ENCODE measurements at places on chromosomes 4 and X.

DNA sequence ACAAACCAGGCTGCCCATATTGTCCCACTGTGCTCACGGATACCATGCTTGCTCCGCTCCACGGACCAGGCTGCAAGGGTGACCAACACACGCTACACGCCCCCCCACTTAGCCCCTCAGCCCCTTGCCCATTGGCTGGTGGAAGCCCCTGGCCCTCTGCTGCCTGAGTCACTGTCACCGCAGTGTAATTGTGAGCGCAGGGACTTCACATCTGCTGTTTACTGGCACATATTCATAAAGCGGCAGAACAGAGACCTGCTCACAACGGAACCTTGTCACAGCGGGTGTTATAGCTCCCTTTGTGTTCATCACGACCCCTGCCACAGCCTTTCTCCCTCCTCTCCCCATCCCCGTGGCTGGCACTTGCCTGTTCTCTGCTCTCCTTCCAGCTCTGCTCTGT, 83.7 kb downstream of the PSAPL1 start:
- H3K4me1 ChIP-seq = no peaks in the 10 kb centered on the region
- DNase-seq = no peak
- H3K36me3 ChIP-seq = no peaks in the 10 kb centered on the region
- no peak overlapping the region for H3K4me3 ChIP-seq
- no peak overlapping the region for H3K27ac ChIP-seq

- no peaks in the 10 kb centered on the region for H3K4me1 ChIP-seq
- DNase-seq = no peak
- no peaks in the 10 kb centered on the region for H3K27me3 ChIP-seq
- no peak overlapping the region for H3K4me3 ChIP-seq
- H3K36me3 ChIP-seq = no peaks in the 10 kb centered on the region
- H3K27ac ChIP-seq = no peak overlapping the region
Measured at GRCh38 chr4:114088481-114088880, 109.0 kb upstream of the ARSJ start.

DNA sequence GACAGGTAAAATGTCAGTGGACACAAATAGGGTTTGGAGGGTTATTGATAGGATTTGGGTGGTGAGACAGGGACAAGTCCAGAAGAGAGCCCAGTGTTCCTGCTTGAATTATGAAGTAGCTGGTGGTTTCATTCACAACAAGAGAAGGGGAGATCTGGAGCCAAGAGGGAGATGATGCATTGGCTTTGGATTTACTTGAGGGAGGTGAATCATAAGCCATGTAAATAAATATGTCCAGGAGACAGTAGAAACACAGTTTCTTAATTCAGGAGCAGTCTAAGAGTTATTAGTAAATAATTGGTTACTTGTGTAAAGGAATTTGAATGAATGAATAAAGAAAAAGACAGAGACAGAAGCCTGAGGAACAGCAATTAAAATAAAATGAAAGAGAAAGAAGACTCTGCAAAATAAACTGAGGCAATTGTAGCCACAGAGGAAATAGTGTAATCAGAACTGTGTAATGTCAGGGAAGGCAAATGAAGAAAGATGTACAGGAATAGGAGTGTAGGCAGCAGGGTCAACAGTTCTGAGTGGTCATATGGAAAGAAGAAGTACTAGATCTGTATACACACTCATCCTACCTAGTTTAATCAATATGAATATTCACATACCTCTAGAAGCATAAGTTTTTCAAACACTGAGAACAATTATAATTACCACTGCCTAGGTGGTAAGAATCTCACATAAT, 50.2 kb upstream of the CXCL8 start:
- no peaks in the 10 kb centered on the region for H3K36me3 ChIP-seq
- H3K27me3 ChIP-seq = no peaks in the 10 kb centered on the region
- no peak overlapping the region for H3K4me3 ChIP-seq
- H3K27ac ChIP-seq = no peak overlapping the region

DNA sequence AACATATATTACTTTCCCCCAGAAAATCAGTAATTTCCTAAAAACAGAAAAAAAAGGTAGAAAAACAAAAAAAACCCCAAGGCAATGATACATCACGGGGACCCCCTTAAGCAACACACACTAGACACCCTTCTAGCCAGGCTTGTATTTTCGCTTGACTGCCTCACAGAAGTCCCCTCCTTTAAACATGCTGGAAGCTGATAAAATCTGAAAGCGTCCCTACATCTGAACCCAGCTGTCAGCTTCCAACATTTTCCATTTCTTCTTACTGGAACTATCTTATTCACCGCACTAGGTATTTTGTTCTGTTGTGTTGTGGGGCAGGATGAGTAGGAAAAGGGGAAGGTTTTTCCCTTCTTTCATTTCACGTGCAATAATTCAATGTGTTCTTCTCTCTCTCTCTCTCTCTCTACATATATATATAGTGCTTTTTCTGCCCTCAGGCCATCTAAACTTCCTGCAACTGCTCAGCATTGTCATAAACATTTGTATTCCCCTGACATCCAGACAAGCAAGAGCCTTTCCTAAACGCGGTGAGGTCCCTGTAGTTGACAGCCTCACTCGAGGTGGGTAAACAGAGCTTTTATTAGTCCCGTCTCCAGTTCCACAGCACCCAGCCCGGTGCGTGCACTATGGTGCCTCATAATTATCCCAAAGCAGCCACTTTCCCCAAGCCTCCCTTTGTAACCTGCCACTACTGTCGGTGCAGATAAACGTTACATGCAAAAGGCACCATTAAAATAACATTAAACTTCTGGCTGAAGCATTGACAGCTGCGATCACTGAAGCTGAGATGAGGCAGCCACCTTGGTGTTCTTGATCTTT, 82.5 kb downstream of the GATB start:
- no peak overlapping the region for H3K4me3 ChIP-seq
- H3K4me1 ChIP-seq = no peaks in the 10 kb centered on the region
- no peaks in the 10 kb centered on the region for H3K27me3 ChIP-seq
- H3K27ac ChIP-seq = no peak overlapping the region
- H3K36me3 ChIP-seq = peaks cover 4% of the 10 kb centered on the region
- no peak for DNase-seq

- no peak for DNase-seq
- no peak overlapping the region for H3K4me3 ChIP-seq
- H3K36me3 ChIP-seq = no peaks in the 10 kb centered on the region
- no peak overlapping the region for H3K27ac ChIP-seq
Measured at GRCh38 chrX:142312591-142312990, 107.5 kb upstream of the MAGEC2 start.

- DNase-seq = no peak
- no peaks in the 10 kb centered on the region for H3K4me1 ChIP-seq
- H3K27ac ChIP-seq = no peak overlapping the region
- H3K27me3 ChIP-seq = no peaks in the 10 kb centered on the region
- H3K36me3 ChIP-seq = no peaks in the 10 kb centered on the region
- no peak overlapping the region for H3K4me3 ChIP-seq
Measured at GRCh38 chr4:74056858-74057562, 18.5 kb upstream of the CXCL3 start.

GRCh38 chr4:2132438-2132837, 73.3 kb downstream of the NAT8L start:
- H3K4me3 ChIP-seq = no peak overlapping the region
- peaks cover 11% of the 10 kb centered on the region for H3K4me1 ChIP-seq
- H3K27me3 ChIP-seq = no peaks in the 10 kb centered on the region
- H3K36me3 ChIP-seq = no peaks in the 10 kb centered on the region

GRCh38 chr4:142846108-142846728, at the start of gene INPP4B:
Gene INPP4B, minus strand, starts transcription at chr4:142846301.
- no peaks in the 10 kb centered on the region for H3K36me3 ChIP-seq
- H3K27ac ChIP-seq = no peak within 1 kb of the TSS
- H3K4me1 ChIP-seq = peaks cover 24% of the 10 kb centered on the region
- H3K27me3 ChIP-seq = peaks cover 4% of the 10 kb centered on the region
- peak; percentile 56 for DNase-seq

DNA sequence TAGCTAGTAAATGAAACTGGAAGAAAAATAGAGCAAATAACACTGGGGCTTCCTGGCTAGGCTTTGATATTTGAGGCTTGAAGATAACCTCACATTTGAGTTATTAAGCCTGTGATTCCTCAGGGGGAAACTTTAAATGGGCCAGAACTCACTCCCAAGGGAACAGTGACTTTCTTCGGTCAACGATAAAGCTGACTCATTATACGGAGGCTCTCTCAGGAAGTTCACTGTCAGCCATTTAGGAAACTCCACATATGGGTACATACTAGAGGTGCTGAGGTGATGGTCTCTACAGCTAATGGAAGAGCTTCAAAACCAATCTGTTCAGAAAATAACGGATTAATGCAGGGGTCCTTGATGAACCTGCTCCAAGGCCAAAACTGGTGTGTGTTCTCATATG, 120.8 kb downstream of the SH2D1A start:
- no peaks in the 10 kb centered on the region for H3K36me3 ChIP-seq
- no peak for DNase-seq
- no peak overlapping the region for H3K4me3 ChIP-seq
- no peak overlapping the region for H3K27ac ChIP-seq

DNA sequence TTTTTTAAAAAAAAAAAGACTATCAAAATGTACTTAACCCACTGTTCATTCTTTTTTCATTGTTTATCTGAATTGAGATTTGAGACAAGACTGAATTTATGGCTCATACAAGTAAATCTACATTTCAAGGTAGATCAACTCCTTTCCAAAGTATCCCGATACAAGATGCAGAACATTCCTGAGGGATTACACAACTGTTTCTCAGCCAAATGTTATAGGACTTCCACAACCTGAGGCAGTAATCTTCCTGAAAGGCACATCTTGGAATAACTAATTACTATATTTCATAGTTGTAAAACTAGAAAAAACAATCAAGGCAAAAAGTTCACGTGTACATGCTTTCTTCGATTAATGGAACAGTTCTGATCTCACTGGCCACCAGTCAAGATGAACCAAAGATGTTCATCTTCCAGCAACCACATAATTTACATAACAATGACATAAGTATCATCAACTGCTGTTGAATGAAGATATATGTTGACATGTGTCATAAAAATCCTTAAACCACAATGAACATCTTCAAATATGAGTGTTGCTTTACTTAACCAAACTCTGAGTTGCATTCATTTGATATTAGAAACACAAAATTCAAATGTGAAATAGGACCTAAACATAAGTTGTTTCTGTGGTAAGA, 225.2 kb upstream of the DKK2 start:
- no peaks in the 10 kb centered on the region for H3K27me3 ChIP-seq
- H3K4me1 ChIP-seq = no peaks in the 10 kb centered on the region
- no peak for DNase-seq

DNA sequence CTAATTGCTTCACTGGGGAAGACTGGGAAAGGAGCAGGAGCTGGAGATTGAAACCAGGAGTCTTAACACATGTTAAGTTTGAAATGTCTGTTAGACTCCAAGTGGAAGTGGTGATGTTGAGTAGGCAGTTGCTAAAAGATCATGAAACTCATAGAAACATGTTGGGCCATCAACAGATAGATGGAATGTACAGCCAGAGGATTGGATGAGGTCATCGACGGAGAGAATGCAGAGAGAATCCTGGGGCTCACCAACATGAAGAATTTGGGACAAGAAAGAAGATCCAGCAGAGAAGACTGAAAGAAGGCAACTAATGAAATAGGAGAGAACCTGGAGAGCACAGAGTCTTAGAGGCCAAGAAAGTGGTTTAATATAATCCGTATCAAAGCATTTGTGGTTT, 19.4 kb upstream of the TSPAN5 start:
- H3K4me3 ChIP-seq = no peak overlapping the region
- no peak overlapping the region for H3K27ac ChIP-seq
- no peak for DNase-seq
- H3K4me1 ChIP-seq = peaks cover 6% of the 10 kb centered on the region

GRCh38 chr4:81214144-81214880, 710 bp downstream of the PRKG2 start:
- no peak for DNase-seq
- H3K4me1 ChIP-seq = peaks cover 5% of the 10 kb centered on the region
- no peaks in the 10 kb centered on the region for H3K36me3 ChIP-seq
- peak overlapping the region; percentile 7 for H3K4me3 ChIP-seq

GRCh38 chr4:153115322-153116290, 88.6 kb upstream of the TRIM2 start:
- peaks cover 66% of the 10 kb centered on the region for H3K4me1 ChIP-seq
- peak overlapping the region; percentile 66 for H3K27ac ChIP-seq
- no peaks in the 10 kb centered on the region for H3K36me3 ChIP-seq
- peak overlapping the region; percentile 20 for H3K4me3 ChIP-seq
- DNase-seq = peak; percentile 76
- no peaks in the 10 kb centered on the region for H3K27me3 ChIP-seq

- H3K4me3 ChIP-seq = no peak overlapping the region
Measured at GRCh38 chrX:4314586-4314985, 601.1 kb upstream of the PRKX start.

GRCh38 chrX:140440876-140441275, 64.0 kb downstream of the SOX3 start:
- no peaks in the 10 kb centered on the region for H3K4me1 ChIP-seq
- H3K27ac ChIP-seq = no peak overlapping the region
- no peak overlapping the region for H3K4me3 ChIP-seq
- no peaks in the 10 kb centered on the region for H3K36me3 ChIP-seq
- DNase-seq = no peak
- peaks cover 2% of the 10 kb centered on the region for H3K27me3 ChIP-seq

GRCh38 chr4:6250235-6250983, 19.2 kb upstream of the WFS1 start:
- H3K27ac ChIP-seq = no peak overlapping the region
- H3K4me1 ChIP-seq = peaks cover 4% of the 10 kb centered on the region
- H3K36me3 ChIP-seq = no peaks in the 10 kb centered on the region
- peak; percentile 73 for DNase-seq

DNA sequence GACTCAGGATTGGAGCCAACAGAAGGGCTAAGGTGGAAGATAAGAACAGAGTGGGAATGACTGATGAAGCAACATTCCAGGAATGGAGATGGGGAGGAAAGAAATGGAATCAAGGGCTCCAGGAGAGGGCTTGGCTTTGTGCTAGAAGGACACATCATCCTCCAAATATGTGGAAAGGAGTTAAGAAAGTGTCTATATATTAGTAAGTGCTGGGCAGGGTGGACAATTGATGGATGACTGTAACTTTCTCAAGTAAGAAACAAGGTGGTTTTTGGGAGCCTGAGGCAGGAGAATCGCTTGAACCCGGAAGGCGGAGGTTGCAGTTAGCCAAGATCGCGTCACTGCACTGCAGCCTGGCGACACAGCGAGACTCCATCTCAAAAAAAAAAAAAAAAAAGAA, 71.6 kb upstream of the NFKB1 start:
- H3K36me3 ChIP-seq = no peaks in the 10 kb centered on the region
- H3K27ac ChIP-seq = no peak overlapping the region
- no peaks in the 10 kb centered on the region for H3K27me3 ChIP-seq
- H3K4me3 ChIP-seq = no peak overlapping the region
- no peak for DNase-seq

GRCh38 chr4:136706942-136707341, 825.4 kb downstream of the PCDH18 start:
- no peaks in the 10 kb centered on the region for H3K27me3 ChIP-seq
- H3K4me1 ChIP-seq = no peaks in the 10 kb centered on the region
- H3K27ac ChIP-seq = no peak overlapping the region

DNA sequence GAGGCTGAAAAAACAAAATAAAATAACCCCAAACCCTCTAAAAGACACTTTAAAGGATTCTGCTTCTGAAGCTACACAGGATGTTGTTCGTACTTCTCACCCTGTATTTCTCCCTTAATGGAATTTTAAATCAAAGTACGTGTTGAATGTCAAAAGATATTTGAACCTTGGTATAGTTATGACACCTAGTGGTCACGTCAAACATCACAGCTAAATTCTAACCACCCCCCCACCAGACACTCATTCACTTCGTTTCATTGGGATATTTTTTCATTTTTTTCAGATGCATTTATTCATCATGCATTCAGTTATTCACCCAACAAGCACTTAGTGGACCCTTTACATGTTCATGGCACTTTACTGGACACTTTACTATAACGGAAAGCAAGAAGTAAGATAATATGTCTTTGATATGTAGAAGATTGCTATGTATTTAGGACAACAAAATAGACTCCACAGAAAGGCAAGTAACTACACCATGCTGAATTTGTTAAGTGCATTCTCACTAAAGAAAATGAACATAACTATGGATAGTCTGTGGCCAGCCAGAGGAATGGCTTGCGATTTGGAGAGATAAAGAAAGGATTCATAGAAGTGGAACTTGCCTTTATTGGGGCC, 62.5 kb upstream of the GPR174 start:
- no peaks in the 10 kb centered on the region for H3K36me3 ChIP-seq
- H3K4me1 ChIP-seq = peaks cover 2% of the 10 kb centered on the region
- no peak overlapping the region for H3K27ac ChIP-seq

Data from CD4-positive, alpha-beta T cell (primary cell).